ENCODE measurements at places on chromosomes 2 and 18. TPM values are rescaled to one million over a fixed set of nuclear protein-coding genes. Genes with fewer than 3 reads are reported as not detected.

Gene RGPD3
- 0.18 TPM for total RNA-seq

Gene PLGLB2
- 0.23 TPM for total RNA-seq

Gene POTEE
- 0.04 TPM for total RNA-seq

Gene DNAH7
- 1.3 TPM for total RNA-seq

Gene AQP4
- total RNA-seq, result not detected

Gene ACKR3
- 15.4 TPM for total RNA-seq

Gene ASXL3
- not detected for total RNA-seq

Gene CROCC2
- not detected for total RNA-seq

Gene KCNG2
- total RNA-seq, result not detected

Gene CYP27C1
- total RNA-seq, result 4.7 TPM
